ENCODE measurements at places on chromosomes 6 and 20.

- no peak for DNase-seq
Measured at GRCh38 chr20:64283646-64284045, 28.1 kb downstream of the PCMTD2 start.

GRCh38 chr6:22513667-22514066 is 55.7 kb upstream of the HDGFL1 start:
- no peak for DNase-seq

DNA sequence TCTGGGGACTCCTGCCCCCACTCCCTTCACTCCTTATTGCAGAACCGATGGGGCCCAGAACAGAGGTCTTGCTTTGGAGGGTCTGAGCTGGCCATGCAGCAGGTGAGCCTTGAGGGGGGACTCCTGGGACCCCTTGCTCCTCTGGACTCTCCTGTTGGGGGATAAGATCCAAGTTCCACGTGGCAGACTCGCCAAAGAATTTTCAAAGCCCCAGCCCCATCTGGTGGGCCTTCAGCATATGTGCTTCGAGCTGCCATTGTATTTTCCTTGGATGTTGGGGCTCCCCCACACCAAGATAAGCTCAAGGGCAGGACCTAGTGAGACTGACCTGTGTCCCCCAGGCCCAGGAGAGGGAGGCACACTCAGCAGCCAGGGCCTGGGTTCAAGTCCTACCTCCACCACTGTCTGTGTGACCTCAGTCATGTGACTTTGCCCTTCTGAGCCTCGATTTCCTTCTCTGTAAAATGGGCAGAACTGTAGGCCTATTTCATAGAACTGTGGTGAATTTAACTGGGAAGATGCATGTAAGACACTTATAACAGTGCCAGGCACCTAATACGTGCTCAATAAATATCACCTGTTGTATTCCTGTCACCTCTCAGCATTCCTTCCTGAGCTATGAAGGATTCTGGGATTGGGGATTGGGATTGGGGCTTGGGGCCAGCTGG is 115.5 kb downstream of the VEGFA start:
- no peak for DNase-seq

DNA sequence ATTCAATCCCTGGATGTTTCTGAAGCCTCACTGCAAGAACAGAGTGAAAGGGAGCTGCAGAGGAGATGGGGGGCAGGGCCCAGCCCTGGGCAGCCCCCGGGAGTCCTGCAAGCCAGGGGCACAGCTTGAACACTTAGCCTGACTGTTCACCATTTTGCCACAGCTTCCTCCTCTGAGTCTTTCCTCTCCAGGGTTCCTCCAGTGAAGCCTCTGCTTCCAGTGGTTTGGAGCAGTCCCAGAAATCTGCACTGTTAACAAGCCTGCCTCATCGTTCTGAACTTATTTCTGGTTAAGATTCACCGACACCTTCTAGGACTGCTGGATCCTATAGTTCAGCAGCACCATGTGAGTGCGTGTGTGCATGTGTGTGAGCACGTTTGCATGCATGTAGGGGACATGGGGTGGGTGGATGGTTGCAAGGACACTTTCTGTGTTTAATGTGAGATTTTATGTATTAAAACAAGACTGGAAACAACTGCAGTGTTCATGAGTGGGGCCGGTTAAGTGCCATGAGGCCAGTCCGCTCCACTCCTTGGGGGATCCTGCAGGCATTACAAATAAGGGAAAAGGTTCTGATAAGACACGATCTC is 24.6 kb downstream of the CEBPB start:
- DNase-seq = no peak

GRCh38 chr6:75349262-75349984 is 64.8 kb upstream of the TMEM30A start:
- no peak for DNase-seq

GRCh38 chr6:147837540-147837939 is 329.1 kb downstream of the SAMD5 start:
- no peak for DNase-seq

- DNase-seq = no peak
Measured at GRCh38 chr20:58131551-58132142, 96.8 kb downstream of the ANKRD60 start.

GRCh38 chr6:135329851-135330803 is 149.0 kb downstream of the MYB start:
- no peak for DNase-seq

DNA sequence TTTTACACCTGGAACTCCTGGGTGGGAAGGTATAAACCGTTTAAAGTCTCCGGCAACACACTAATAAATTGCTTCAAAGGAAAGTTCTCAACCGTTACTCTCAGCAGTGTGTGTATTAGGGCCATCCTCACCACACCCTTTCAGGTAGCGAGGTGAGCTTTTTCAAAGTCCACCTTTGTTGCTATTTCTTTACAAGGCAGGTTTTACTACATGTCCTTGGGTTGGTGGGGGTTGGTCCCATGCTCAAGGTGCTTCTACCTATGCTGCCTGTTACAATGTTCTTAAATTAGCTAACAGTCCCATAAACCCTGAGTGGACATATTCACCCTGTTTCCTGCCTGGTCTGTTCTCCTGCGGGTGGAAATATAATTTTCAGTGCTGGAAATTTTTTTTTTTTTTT is 13.2 kb upstream of the OSER1 start:
- no peak for DNase-seq

- DNase-seq = no peak
Measured at GRCh38 chr20:9531581-9531980, 17.2 kb downstream of the LAMP5 start.

DNA sequence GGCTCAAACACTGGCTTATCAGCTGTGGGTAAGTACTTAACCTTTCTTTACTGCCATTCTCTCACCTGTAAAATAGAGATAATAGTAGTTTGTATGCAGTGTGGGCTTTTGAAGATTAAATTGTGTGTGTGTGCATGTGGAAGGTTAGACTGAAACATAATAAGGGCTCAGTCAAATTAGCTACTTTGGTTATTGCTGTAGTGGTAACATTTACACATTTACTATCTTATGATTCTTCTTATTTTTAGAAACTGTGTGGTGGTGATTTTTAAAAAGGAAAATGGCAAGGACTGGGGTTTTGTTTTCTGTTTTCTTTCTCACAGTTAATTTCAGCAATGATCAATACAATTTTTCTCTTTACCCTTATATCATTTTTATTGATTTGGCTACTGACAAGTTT is 206.9 kb downstream of the NKAIN2 start:
- no peak for DNase-seq

DNA sequence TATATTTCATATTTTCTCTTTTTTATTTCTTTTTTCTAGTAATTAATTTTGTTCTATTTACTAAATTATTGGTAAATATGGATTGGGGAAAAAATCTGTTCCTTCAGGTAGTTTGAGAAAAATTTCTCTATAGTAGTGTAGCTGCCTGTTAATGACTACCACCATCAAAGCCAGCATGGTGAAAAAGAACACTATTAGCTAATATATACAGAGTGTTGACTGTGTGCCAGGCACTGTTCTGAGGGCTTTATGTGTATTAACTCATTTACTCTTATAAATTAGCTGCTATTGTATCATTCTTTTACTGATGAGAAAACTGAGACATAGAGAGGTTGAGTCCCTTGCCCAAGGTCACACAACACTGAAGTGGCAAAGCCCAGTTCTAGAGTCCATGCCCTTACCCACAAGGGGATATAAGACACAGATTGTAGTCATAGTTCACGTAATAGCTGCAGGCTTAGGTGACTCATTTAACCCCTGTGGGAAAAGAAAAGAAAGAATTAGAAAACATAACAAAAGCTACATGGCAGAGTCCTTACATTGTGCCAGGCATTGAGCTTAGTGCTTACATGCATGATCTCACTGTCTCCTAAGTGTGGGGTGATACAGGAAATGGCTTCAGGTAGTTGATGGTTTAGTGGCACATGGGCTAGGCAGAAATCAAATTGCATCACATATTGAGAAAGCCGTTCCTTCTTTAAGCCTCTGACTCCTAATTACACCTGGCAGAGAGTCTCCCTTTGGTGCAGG is 12.2 kb upstream of the AKIRIN2 start:
- no peak for DNase-seq

DNA sequence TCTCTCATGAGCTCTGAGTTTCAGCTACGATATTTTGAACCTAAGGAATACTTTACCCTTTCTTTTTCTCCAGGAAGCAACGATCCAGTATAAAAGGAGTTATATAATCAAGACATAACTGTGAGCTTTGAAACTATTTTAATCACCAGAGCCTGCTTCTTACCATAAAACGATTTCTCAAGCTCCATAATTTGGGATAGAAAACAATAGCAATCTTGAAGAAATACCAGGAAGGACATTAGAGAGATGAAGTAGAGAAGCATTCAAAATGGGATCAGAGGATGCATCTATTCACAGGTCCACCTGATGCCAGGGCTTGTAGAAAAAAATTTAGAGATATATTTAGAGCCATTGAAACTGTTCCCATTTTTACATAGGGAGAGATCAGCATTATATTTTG is 135.9 kb downstream of the FUT9 start:
- DNase-seq = no peak

- no peak for DNase-seq
Measured at GRCh38 chr20:51994751-51995417, 192.6 kb upstream of the SALL4 start.

DNA sequence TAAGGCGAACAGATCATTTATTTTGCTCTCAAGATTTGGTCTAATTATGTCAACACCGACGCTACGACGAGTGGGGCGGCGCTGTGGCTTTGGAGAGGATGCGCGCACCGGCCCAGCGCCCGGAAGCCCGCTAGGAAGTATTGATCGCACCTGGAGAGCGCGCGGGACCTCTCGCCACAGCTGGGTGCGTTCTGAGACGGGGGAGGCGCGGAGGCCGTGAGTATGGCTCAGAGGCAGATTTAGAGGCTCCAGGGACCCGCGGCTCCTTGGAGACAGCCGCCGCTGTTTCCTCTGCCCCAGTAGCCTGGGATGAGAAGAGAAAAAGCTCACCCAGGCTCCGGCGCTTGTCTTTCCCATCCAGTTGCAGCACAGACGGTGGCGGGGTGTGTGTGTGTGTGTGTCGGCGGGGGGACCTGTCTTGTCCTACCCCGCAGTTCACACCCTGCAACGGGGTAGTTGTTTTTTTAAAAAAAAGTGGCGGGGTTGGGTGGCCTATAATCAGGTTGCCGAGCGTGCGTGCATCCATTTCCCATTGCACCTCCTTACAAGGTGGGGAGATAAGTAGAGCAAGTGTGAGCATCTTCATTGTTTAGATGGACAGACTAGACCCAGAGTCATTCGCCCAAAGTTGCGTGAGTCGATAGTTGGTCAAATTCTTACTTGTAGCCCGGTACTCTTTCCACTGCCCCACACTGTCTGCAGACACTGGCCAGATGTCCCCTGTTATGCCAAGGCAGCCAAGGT is 11.2 kb downstream of the TFAP2D start:
- no peak for DNase-seq

DNA sequence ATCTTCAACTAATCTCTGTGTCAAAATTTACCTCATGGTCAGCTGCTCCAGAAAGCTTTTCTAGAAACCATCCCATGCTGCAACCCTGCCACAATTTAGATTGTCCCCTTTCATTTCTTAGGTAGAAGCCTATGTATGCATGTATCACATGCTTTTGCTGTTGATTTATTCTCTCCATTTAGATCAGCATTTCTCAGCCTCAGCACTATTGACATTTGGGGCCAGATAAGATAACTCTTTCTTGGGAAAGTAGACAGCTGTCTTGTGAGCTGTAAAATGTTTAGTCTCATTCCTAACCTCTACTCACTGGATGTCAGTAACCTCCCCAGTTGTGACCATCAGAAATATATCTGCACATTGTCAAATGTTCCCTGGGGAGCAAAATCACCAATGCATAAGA is 99.0 kb downstream of the PLCB1 start:
- no peak for DNase-seq

- DNase-seq = no peak
Measured at GRCh38 chr6:39453241-39453640, 130.7 kb upstream of the KCNK16 start.

DNA sequence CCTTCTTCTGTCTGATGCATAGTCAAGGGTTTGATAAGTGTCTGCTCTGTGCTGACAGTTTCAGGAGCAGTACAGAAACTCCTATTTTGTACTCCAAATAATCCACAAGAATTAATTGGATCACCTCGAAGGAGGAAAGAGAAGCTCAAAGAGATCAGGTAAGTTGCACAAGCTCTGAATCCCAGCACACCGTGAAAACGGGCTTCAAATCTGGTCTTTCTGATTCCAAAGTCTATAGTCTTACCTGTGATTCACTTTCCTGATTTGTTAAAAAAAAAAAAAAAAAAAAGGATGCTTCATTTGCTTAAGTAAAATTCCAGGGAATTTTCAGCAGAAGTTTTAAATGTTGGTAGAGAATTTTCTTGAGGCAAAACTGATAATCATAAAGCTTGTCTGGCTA is 155.8 kb upstream of the ESR1 start:
- no peak for DNase-seq

DNA sequence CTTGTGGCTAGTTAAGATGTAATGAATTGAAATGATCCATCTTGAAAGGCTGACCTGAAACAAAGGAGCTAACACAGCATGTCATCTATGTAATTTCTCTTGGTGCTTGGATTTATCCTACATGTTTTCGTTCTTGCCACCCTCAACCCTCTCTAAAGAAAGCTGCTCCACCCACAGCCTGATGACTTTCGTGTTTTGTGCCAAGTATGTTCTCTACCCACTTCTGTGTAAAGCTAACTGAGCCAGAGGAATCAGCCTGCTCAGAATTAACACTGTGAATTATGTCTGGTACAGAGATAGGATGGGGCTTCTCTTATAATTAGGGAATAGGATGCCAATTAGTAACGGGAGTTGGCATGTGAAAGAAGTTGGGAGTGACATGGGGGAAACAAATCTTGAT is 67.9 kb upstream of the MLIP start:
- no peak for DNase-seq

DNA sequence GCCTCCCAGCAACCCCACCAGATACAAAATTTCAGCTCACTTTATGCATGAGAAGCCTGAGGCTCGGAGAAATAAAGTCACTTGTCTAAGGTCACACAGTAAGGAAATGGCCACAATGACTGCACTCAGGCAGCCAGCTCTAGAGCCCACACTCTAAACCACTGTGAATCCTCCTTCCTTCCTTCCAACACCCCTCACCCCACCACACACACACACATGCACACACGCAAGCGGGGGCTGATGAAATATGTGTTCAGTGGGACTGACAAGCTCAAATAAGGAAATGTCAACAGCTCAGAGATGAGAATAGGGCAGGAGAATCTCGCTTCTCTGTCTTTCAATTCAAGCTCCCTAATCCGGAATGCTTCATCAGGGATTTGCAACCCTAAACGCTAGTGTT is 6.0 kb upstream of the BPIFA1 start:
- no peak for DNase-seq

DNA sequence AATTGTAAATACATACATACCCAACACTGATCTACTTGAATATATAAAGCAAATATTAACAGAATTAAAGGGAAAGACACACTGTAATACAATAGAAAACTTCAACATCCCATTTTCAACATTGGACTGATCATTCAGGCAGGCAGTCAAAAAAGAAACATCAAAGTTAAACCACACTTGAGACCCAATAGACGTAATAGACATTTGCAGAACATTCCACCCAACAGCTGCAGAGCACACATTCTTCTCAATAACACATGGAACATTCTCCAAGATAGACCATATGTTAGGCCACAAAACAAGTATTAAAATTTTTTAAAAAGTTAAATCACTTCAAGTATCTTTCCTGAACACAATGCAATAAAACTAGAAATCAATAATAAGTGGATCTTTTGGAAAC is 698.2 kb downstream of the COL12A1 start:
- DNase-seq = no peak
